Activated naive CD4-positive, alpha-beta T cell (primary cell): ENCODE measurements at places on chromosomes 16 and 17.

DNA sequence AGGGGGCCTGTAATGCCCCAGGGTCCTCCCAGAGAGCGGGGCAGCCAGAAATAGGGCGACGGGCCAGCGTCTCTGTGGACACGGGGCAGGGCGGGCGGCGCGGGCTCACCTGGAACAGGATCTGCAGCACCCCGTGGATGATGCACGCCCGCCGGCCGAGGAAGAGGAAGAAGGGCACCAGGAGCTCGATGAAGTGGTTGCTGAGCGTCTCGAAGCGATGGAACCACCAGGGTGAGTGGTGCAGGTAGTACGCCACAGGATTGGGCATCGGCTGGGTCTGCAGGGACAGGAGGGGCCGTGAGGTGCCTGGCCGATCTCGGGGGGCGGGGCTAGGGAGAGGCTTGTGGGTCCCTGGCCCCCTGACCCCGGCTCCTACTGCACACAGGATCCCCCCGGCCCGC is 78.9 kb upstream of the GNG13 start:
- DNase-seq = no peak

GRCh38 chr17:80978499-80979497 is 12.8 kb upstream of the CHMP6 start:
- DNase-seq = no peak

- DNase-seq = no peak
These were observed 375.6 kb upstream of the SALL1 start for GRCh38 chr16:51526621-51527020.

GRCh38 chr16:79923431-79923830 is 322.9 kb upstream of the MAF start:
- no peak for DNase-seq

DNA sequence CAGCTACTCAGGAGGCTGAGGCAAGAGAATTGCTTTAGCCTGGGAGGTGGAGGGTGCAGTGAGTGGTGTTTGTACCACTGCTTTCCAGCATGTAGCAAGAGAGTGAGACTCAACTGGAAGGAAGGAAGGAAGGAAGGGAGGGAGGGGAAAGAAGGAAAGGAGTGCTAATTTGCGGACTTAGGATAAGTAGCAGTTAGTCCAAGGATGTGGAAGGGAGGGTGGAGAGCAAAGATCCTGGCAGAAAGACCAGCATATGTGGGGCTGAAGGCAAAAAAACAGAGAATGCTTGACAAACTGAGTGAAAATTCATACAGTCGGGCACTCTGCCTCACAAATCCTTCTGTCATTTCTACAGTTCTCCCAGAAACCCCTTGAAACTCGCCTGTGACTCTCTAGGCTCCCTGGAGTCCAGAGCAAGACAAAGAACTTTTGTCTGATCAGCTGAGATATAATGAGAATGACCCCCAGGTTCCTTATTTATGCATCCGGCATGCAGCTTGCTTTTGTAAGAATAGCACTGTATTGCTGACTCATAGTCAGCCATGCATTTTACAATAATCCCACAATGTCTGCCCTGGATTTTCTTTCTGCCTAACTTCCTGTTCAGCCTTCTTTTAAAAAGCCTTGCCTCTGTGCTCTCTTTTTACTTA is 31.5 kb downstream of the CDK5RAP3 start:
- DNase-seq = no peak

DNA sequence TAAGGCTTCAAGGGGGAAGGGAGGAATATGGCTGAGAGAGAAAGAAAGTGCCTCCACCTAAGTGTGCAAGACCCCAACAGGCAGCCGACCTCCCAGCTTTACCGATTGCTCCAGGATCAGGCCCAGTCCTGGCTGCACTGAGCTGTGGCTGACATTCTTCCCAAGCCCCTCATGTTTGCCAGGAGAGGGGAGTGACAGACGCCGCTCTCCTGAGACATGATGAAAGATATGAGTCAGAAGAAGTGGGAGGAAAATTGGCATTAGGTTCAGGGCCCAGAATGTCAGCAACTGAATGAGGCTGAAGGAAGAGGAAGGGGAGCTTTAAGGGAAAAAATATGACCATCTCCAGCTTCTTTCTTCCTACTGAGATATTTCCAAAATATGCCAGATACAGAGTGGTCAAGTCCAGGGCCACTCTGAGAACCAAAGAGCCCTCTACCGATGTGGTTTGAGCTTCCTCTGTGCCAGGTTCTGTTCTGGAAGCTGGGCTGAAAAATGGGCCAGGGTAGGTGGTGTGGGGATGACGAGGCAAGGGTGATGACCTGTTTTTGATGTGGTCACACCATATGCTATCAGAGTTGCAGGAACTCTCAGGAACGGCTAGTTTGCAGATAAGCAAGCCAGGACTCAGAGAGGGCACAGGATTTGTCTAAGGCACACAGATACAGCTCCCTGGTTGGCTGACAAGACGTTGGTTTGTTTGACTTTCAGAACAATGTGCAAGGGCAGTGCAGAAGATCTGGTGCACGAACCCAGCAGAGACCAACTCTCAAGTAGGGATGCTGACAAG is 176.7 kb downstream of the SOX9 start:
- no peak for DNase-seq

DNA sequence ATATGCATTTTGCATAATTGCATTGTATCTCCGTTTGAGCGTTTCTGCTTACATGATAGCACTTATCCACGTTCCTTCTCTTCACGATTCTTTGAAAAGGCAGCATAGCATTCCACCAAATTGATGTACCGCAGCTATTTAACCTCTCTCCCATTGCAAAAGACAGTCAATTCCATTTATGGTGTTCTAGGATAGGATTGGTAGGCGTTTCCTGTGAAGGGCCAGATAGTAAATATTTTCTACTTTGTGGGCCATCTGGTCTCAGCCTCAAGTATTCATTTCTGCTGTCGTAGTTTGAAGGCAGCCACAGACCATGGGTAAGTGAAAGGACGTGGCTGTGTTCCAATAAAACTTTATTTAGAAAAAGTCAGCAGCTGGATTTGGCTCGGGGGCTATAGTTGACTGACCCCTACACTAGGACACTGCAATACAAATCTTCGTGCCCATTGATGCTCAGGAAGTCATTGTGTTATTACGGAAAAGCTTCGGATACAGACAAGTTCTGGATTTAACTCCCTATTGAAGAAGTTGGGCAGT is 10.1 kb downstream of the SNX29 start:
- no peak for DNase-seq

DNA sequence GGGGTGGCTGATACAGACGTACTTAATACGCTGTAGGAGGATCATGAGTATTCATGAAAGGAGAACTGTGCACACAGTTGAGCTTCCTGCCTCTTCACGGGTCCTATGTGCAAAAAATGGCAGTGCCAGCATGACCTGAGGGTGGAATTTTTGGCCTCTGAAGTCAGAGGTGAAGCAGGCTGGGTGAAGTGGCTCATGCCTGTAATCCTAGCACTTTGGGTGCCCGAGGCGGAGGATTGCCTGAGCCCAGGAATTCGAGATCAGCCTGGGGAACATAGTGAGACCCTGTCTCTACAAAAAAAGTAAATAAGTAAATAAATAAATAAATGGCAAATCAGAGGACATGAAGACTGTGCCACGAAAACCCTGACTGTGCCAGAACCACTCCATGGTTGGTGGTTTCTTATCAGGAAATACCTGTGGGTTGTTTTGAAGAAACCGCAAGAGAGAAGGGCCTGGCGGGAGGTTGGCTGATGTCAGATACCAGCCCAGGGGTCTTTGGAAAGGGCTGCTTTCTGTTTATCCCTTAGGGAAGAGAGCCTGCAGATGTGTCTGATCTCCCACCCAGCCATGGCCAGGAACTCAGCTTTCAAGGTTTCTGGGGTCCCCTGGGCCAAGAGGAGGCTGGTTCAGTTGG is 3.4 kb downstream of the ASPSCR1 start:
- no peak for DNase-seq

- DNase-seq = no peak
These were observed 40.4 kb downstream of the LAT start for GRCh38 chr16:29025218-29025617.

DNA sequence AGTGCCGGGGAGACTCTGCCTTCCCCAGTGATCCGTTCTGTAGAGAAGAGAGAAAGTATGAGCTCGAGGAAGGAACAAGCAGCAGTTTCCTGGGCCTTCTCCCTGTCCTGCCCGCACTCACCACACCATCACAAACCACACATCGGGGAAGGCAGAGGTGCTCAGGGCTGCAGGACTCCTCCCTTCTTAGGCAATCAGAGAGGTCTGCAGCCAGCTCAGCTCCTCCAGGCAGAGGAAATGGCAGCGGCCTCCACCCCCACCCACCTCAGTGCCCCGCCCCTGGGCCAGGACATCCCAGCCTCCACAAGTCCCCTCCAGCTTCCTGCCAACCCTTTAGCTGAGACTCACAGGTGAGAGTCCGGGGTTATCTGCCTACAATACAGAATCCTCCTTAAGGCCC is 2.0 kb downstream of the ZNF319 start:
- DNase-seq = peak; percentile 27
